ENCODE measurements at places on chromosomes 7 and 10.

DNA sequence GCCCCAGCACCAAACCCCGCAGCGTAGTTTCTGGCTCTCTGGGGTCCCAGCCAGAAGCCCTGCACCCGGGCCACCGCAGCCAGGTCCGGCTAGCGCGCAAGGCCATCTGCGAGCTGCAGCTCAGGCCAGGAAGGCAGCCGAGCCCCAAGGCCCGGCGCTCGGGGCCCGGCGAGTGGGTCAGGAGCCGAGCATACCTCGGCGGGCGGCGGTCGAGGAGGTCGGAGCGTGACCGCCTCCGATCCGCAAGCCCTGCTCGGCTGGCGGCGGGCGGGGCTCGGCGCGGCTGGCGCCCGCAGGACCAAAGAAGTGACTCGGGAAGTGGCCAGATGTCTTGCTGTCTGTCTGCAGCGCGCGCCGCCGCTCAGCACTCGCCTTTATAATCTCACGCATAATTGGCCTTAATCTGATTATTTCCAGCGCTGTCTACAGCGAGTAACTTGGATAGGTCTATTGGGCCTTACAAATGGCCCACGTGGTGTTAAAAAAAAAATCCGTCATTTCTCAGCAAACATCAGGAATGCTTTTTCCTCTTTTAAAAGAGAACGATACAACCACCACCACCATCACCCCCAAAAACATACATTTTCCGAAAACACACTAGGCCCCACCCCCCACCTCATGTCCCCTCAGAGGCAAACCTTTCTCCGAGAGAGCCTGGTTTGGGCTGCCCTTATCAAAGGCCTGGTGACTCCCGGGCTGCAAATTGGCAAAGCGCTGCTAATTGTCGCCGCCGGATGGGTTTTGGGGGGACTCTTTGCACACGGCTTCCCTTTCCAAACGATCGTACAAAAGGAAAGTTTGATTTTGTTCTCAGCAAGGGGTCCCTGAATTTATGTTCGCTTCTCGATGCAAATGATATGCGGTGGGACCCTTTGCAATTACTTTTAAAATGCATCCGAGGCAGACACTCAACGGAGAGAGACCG is at the start of gene DRGX:
TSS of gene DRGX (minus strand) at position 349 of the 925 bp plus-strand sequence. CDS start 649 bp downstream, outside the sequence.
- no peak for DNase-seq

DNA sequence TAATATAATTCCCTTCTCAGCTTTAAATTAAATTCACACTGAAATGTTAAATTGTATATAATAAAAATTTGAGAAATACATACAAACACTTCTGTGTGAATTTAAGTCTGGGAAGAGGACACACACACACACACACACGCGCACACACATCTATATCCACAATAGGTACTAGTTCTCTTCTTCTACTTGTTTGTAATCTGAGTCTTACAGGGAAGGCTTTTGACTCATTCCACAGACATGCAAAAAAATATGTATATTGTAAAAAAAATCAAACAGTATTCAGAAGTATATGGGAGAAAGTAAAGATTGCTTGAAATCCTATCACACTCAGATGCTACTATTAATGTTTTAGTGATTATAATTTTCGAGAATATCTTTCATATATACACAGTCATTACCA is 276.2 kb downstream of the MDFIC start:
- DNase-seq = no peak

DNA sequence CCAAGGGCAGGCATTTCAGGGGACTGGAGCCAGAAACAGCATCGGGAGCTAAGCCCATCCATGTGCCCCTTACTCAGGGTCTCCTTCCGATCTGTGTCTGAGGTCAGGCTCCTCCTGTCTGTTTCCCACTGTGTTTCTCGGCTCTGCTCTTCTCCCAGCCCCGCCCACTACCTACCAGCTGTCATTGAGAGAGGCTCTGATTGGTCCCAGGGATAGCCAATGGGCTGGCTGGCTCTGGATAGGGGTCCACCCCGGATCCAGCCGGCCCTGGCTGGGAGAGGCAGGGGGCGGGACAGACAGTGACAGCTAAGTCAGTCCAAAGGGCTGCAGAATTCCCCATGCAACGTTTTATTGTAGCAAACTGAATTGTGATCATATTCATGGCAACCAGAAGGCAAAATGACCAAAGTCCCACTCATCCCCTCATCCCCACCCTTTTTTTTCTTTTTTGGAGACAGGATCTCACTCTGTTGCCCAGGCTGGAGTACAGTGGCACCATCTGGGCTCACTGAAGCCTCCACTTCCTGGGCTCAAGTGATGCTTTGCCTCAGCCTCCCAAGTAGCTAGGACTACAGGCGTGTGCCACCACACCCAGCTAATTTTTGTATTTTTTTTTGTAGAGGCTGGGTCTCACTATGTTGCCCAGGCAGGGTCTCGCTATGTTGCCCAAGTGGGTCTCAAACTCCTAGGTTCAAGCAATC is 76.3 kb downstream of the CLIP2 start:
- DNase-seq = no peak

DNA sequence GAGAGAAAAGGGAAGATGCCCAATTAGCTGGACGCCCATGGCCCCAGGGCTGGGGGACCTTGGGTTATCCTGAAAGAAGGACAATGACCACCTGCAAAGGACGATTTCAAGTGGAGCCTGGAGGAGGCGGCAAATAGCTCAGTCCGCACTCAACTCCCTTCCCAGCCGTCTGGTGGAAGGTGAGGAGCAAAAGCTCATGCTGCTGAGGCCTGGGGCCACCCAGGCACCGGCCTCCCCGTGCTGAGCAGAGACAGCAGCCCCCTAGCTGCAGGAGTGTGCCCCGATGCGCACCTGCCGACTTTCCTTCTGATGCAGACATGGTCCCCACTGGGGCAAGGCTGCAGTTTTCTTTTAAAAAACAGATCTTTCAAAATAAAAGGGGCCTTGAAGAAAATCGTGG is 7.9 kb downstream of the FAM20C start:
- DNase-seq = no peak

- DNase-seq = no peak
Measured at GRCh38 chr10:78763234-78763633, 305.5 kb upstream of the ZMIZ1 start.

Data from activated naive CD8-positive, alpha-beta T cell treated with anti-CD3 and anti-CD28 coated beads, Interleukin-2, amount 50 U/mL, for 24 hours (primary cell).